ENCODE measurements at places on chromosomes 6 and 20.
A peak's percentile ranks its signal among the peaks of the same experiment; 100 is the strongest.

- no peaks in the 10 kb centered on the region for H3K36me3 ChIP-seq
- H3K4me1 ChIP-seq = peaks cover 14% of the 10 kb centered on the region
- DNase-seq = peak; percentile 28
These were observed 33.2 kb upstream of the HBS1L start for GRCh38 chr6:135087803-135088202.

GRCh38 chr6:57173056-57173885, 1.1 kb downstream of the BAG2 start:
- peaks cover 5% of the 10 kb centered on the region for H3K4me1 ChIP-seq
- peak overlapping the region; percentile 72 for H3K27ac ChIP-seq
- H3K27me3 ChIP-seq = no peaks in the 10 kb centered on the region
- H3K4me3 ChIP-seq = peak overlapping the region; percentile 64

DNA sequence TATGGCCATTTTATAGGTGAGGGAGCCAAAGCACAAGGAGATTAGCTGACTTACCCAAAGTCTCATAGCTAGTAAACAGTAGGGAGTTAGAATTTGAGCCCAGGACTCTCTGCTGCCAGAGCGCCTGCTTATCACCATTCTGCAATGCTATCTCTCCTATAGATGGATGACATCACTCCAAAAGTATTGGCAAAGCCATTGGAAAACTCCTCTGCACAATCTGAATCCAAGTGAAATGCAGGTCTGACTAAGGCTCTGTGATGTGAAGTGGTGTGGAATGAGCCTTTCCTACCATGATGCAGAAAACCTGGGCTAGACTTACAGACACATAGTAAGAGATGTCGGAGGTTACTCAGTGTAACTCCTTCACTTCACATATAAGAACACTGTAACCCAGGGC, 106.3 kb downstream of the GRM1 start:
- no peaks in the 10 kb centered on the region for H3K27me3 ChIP-seq
- no peaks in the 10 kb centered on the region for H3K4me1 ChIP-seq
- H3K36me3 ChIP-seq = no peaks in the 10 kb centered on the region
- no peak for DNase-seq
- H3K4me3 ChIP-seq = no peak overlapping the region

DNA sequence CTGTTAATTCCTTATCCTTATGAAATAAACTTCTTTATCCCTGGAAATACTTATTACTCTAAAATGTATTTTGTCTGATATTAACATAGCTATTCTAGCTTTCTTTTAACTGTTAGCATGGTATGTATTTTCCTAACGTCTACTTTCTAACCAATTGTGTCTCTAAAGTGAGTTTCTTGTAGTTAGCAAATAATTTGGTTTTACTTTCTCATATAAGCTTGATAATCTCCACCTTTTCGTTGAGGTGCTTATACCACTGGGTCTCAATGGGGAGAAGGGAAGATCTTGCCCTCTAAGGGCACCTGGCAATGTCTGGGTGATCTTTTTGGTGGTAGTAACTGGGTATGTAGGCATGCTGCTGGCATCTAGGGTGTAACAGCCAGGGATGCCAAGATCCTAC, 25.7 kb downstream of the ZNF334 start:
- H3K36me3 ChIP-seq = no peaks in the 10 kb centered on the region
- no peak for DNase-seq
- H3K4me1 ChIP-seq = no peaks in the 10 kb centered on the region
- H3K27ac ChIP-seq = no peak overlapping the region

- no peaks in the 10 kb centered on the region for H3K4me1 ChIP-seq
- H3K27ac ChIP-seq = no peak overlapping the region
- no peaks in the 10 kb centered on the region for H3K36me3 ChIP-seq
- H3K27me3 ChIP-seq = no peaks in the 10 kb centered on the region
These were observed 16.2 kb upstream of the TMEM181 start for GRCh38 chr6:158543606-158544185.

GRCh38 chr6:46281110-46281509, 110.3 kb upstream of the ENPP5 start:
- DNase-seq = no peak
- H3K27me3 ChIP-seq = no peaks in the 10 kb centered on the region
- H3K27ac ChIP-seq = no peak overlapping the region
- no peak overlapping the region for H3K4me3 ChIP-seq

DNA sequence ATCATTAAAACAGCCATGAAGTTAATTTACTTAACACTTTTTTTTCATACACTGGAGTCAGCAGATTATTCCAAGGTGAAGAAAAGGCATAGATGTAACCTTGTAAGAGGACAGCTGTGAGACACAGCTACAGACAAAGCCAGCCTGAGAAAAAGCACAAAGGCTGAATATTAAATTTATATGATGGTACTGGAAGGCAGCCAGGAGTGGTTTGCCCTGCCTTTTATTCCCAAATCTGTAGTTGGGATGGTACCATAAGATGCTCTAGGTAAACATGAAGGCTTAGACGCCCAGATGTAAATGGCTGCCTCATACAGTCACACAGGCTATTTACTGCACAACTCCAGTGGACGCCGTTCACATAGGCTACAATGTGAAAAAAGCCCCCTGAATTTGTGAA, 42.1 kb upstream of the LOC128125822 start:
- DNase-seq = no peak
- no peaks in the 10 kb centered on the region for H3K4me1 ChIP-seq
- H3K36me3 ChIP-seq = no peaks in the 10 kb centered on the region
- H3K27me3 ChIP-seq = no peaks in the 10 kb centered on the region
- H3K4me3 ChIP-seq = no peak overlapping the region

DNA sequence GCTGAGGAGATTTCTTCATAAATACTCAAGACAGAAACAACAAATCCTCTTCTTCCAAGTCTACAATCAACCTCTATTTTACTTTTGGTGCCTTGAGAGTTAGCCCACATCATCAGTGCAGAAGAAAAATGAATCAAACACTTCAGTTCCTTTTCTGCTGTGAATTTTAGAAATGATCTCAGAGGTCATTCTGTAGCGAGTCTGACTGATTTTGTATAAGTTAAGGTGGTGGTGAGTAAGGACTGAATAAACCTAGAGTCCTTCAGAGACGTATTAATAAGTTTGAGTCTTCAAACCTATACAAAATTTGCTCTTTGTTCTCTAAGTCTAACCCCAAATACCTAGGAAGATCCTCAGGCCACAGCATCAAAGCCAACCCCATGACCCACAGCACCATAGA, 33.1 kb upstream of the NT5E start:
- H3K4me1 ChIP-seq = no peaks in the 10 kb centered on the region
- no peak for DNase-seq
- H3K27me3 ChIP-seq = no peaks in the 10 kb centered on the region
- no peaks in the 10 kb centered on the region for H3K36me3 ChIP-seq
- H3K27ac ChIP-seq = no peak overlapping the region
- H3K4me3 ChIP-seq = no peak overlapping the region
